HCT116 (cell line): ENCODE measurements at places on chromosomes 1 and 21. TPM values are rescaled to one million over a fixed set of nuclear protein-coding genes. Genes with fewer than 3 reads are reported as not detected.

- DNase-seq = no peak
Measured at GRCh38 chr1:30742963-30743559, 14.5 kb downstream of the LAPTM5 start.

Gene LYPD8
- total RNA-seq = not detected

DNA sequence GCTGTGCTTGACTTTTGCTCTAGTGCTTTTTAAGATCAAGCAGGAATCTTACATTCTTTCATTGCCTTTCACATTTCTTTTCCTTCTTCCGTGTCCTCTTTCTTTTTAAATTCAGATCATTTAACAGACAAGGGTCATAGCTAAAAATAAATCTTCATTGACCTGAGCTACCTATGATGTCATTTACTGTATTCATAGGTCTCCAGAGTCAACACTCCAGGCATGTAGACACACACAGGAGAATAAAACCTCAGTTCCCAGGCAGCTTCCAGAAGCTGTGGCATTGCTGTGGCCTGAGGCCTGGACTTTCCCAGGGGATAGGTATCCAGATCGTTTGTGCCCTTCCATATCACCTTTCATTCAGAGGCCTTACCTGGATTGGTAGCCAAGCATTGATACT is 38.5 kb upstream of the ENAH start:
- no peak for DNase-seq

Gene NKAIN1
- total RNA-seq = 1.1 TPM

DNA sequence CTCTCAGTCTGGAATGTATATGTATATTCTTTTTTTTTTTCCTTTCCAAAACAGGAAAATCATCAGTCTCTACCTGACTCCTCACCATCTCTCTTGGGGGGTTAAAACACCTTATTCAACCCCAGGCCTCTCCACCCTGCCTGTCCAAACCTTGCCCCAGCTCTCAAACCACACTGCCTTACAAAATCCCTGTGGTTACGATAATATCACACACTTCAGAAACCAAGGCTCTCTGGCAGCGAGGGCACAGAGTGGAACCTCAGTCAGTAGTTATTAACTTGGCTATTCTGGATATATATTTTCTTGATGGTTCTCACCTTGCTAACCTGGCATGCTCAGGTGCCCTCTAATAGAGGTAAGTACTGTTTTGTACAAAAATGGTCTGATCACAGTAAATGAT is 24.7 kb downstream of the KIAA0040 start:
- DNase-seq = no peak
